Immature natural killer cell (primary cell): ENCODE measurements at places on chromosomes 6 and 20.
A peak's percentile ranks its signal among the peaks of the same experiment; 100 is the strongest.

DNA sequence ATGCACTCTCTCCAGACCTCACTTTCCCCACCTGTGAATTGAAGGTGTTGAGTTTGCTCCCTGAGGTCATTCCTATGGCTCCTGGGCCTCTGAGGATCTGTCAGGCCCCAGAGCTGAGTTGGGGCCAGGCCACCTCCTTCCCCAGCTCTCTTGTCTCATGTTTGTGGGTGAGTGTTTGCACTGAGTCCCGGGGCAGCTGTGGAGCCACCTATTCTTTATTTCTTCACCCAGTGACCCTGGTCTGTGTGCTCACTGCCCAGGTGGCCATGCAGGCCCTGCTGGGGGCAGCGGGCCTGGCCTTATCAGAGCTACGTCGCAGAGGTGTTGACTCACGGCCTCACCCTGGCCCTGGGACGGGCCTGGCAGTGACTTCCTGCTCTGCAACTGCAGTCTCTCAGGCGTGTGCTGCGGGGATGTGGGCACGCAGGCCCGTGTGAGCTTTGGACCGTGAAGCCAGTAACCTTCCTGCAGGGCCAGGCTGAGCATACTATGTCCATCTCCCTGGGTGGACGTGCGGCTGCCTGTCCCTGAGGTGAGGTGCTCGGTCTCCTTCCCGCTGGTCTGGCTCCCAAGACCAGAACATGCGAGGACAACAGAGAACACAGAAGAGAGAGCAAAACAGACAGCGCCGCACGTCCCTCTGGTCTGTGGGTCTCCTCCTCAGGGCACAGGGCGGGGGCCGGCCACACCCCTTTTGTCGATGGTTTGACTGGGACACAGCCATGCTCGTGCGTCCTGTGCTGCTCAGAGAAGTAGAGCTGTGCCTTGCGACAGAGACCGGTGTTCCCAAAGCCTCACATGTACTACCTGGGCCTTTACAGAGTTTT, 12.1 kb downstream of the TMEM181 start:
- peak; percentile 46 for DNase-seq

GRCh38 chr6:113971741-113972140, 793 bp upstream of the HDAC2 start:
- no peak for DNase-seq

DNA sequence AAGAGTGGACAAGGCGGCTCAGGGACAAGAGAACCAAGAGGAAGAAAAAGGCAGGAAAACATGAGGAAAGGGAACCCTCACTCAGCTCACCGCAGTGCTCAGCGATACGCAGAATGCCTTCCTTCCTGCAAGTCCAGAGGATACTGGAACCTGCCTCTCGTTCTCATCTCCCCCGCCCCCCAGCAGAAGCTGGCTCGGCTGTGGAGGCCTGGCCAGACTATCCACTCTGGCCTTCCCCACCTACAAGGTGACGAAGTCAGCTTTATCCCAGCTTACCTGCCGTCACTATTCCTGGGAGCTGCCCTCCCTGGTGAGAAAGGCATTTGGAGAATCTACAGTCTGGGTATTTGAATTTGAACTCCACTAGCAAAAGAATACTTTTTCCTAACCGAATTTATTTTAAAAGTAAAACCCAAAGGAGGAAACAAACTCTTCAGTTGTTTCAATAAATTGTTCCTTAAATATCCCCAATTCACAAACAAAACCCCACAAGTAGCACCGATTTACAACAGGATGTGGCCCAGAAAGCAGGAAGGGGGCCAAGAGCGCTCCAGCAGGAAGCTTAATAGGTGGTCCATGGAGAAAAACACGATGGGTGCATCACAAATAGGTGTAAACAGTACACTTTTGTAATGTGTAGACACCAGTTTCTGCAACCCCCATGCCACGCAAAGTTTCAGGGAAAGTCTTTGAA, 2.1 kb upstream of the DIDO1 start:
- no peak for DNase-seq

GRCh38 chr20:56005389-56005715, at the start of gene CBLN4:
TSS of gene CBLN4 (minus strand) at chr20:56005519. CDS start at chr20:56004171, 1,348 bp downstream.
- DNase-seq: no peak

DNA sequence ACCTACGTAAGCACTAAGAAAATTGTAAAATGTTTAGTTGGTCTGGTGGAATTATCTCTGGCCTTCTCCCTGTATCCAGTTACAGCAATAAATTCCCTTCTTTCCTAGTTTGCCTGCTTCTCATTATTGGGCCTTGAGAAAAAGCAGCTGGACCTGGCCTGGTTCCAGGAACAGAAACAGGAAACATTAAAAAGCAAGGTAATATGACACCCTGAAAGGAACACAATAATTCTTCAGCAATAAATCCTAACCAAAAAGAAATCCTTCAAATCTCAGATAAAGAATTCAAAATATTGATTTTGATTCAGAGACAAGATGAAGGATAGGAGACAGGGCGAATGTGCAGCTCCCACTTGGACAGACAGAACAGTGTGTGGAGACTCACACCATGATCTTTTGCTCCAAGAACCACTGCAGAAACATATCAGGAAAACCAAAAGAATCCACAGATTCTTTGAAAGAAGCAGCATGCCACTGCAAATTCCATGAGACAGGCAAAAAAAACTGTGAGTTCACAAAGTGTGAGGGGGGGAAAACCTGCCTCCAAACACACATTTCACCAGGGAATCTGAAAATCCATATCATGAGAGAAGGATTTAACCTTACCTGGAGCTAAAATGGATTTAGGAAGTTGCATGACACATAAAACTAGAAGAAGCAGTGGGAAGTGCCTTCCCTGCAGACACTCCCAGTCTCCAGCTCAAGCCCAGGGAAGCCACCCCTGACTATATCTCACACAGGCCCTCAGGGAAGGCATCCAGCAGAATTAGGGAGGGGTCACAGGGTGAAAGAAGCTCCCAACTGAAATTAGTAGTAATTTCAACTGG, 28.9 kb downstream of the TREM1 start:
- no peak for DNase-seq

GRCh38 chr6:26394289-26394688, 7.8 kb upstream of the BTN3A1 start:
- no peak for DNase-seq
